ENCODE measurements at places on chromosomes 4 and X.

GRCh38 chrX:99798936-99799335 lies 611.1 kb downstream of the PCDH19 start:
- DNase-seq = no peak

DNA sequence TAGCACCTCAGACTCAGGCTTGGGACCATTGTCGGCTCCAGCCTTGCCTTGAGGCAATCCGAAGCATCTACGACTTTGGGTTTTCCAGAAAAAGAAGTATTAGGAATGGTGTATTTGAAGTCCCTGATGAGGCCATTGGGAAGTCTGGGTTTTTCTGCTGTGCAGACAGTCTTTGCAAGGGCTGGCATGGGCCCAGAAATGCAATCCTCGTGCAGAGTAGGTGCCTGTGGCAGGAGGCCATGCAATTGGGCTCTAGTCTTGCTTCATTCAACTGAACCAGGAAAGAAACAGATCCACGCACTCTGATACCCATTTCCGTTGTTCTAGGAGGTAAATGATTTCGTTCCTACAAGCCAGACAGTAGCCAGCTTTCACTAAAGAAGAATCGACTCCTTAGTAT lies 12.4 kb downstream of the ZFP92 start:
- no peak for DNase-seq

GRCh38 chrX:43958529-43958928 lies 14.7 kb downstream of the NDP start:
- DNase-seq = no peak

DNA sequence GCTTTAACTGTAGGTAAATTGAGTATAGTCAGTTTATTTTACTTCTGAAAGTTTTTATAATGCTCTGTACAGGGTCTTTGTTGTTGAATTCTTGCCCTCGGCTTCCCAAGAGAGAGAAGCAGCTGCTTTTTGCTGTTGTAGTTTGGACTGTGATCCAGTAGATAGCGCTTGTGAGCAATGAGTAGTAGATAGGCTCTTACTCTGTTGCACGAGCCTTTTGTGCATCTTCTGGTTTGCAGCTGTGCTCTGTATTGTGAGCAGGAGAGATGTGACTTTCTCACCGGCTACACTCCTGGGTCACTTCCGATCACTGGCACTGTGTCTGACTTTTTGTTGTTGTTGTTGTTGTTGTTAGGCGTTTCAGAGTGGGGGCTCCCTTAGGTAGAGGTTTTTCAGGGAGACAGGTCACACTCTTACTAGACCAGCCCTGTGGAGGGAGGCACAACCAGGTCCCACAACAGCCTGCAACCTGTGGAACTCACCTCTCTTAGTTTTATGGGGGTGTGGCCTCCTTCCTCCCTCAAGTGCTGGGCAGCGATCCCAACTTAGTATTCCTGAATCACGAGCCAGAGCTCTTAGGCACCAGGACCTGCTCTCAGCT lies 822.1 kb upstream of the GALNTL6 start:
- DNase-seq = no peak

- DNase-seq = no peak
Observed at GRCh38 chrX:56994375-56995270, 718 bp downstream of the SPIN3 start.

- DNase-seq = no peak
Observed at GRCh38 chr4:83569987-83570386, 34.1 kb downstream of the GPAT3 start.

DNA sequence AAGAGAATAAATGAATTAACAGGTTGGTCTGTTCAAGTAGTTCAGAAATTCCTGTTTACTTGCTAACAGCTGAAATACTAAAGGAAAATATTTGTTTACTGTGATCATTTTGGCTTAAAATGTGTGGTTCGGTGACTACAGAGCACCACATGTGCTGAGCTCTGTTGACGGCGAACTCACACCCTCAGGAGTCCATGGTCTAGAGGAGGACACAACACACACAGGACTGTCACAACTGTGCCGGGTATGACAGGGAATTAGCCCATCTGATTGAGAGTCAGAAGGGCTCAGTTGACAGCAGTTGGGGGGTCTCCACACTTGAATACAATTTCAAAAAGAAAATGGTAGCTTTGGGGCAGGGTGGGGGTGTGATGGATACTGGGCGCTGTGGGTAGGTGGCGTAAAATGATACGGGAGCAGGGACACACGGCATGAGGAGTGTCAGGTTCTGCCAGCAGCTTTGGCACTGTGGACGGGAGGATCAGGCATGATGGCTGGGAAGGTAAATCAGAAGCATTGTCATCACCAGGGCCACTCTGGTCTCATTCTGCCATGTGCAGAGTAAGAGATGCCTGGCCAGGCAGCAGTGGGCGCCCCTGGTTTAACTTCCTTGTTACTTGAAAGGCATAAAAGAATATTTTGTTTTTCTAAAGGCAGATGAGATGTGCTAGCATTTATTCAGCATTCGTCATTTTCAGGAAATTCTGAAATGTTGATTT lies 33.3 kb downstream of the CLDN22 start:
- DNase-seq = no peak

GRCh38 chrX:3191201-3191600 lies 149.9 kb downstream of the ARSF start:
- DNase-seq = no peak

DNA sequence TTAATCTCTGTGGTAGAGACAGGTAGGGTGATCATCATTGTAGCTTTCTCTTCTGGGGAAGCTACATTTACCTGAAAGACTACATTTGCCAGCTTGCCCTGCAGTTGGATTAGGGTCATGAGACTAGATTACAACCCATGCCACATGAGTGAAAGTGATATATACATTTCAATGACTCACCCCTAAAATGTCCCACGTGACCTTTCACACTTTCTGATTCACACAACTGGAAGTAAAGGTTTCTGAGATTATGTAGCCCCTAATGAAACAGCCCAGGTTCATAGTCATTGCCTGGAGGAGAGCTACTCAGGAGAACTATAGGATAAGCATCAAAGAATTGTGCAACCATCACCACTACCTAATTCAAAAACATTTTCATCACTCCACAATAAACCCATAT lies 17.8 kb downstream of the PDCL2 start:
- DNase-seq = no peak

Measured in activated CD4-positive, alpha-beta T cell treated with anti-CD3 and anti-CD28 coated beads for 1 hour (primary cell).